ENCODE measurements at places on chromosomes 7 and 10. TPM values are rescaled to one million over a fixed set of nuclear protein-coding genes. Genes with fewer than 3 reads are reported as not detected.

The CLDN12 gene
- total RNA-seq: 30.8 TPM

DNA sequence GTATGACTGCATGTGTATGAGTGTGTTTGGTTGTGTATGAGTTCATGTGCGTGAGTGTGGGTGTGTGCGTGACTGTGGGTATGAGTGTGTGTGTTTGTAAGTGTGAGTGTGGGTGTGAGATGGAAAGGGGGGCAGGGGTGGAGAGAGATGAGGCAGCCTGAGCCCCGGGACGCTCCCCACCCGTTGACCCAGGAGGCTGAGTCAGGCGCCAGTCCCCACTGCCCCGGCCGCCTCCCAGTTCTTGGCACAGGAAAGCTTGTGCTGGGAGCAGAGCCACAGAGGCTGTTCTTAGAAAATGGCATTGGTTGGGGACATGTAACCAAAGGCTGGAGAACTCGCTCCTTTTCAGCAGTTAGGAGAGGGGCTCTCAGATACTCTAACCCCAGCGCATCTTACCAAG is 27.8 kb upstream of the NUB1 start:
- no peak overlapping the region for H3K27ac ChIP-seq
- no peaks in the 10 kb centered on the region for H3K27me3 ChIP-seq
- no peak for DNase-seq
- no peak overlapping the region for H3K4me3 ChIP-seq
- H3K4me1 ChIP-seq: peaks cover 6% of the 10 kb centered on the region
- H3K36me3 ChIP-seq: no peaks in the 10 kb centered on the region

The ELAPOR2 gene
- total RNA-seq: 127 TPM

DNA sequence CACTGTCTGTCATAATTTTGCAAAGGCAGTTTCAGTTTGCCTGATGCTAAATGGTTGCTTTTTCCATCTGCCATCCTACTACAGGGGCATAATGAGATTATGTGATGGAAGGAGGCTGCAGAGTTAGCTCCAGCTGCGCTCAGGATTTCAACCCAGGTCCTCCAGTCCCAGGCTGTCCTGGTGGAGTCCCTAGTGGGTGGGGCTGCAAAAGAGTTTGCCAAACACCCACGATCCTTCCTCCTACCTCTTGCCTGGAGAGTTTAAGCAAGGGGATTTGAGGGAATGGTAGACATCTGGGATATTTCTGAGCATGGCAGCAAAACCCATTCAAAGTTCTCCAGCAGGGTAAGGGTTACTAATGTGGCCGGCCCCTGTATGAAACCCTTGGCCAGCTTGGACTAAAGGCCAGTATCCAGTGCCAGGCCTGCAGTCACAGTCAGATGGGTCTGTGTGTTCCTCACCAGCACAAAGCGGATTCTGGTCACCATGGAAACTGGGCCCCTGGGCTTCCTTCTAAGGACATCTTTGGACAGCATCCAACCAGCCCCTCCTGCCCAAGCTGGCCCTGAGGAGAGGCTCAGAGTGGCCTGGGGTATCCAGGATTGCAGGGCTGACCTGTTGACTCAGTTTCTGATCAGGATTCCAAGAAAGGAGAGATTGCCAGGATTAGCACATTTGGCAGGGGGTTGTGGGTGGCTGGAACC is 42.7 kb upstream of the CHST3 start:
- no peak for DNase-seq
- H3K4me3 ChIP-seq: no peak overlapping the region
- no peaks in the 10 kb centered on the region for H3K36me3 ChIP-seq
- no peaks in the 10 kb centered on the region for H3K27me3 ChIP-seq
- no peak overlapping the region for H3K27ac ChIP-seq

DNA sequence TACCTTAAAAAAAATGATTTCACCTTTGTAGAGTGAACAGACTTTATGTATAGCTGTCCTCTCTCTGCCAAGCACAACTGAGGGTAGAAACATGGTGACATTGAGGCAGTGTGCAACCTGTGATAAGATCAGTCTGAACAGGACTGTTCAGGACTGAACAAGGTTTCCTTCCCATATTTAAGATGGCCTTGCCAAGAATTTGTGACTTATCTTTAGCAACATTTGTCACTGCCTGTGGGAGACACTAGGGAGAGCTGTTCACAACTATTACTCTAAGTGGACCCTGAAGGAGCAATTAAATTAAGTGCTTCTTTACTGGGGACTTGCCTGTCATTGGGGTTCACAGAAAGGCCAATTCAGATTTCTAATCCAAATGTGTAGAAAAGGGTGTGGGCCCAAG is 6.7 kb downstream of the OR13A1 start:
- H3K27ac ChIP-seq: no peak overlapping the region
- H3K36me3 ChIP-seq: no peaks in the 10 kb centered on the region
- DNase-seq: no peak
- H3K4me3 ChIP-seq: no peak overlapping the region

DNA sequence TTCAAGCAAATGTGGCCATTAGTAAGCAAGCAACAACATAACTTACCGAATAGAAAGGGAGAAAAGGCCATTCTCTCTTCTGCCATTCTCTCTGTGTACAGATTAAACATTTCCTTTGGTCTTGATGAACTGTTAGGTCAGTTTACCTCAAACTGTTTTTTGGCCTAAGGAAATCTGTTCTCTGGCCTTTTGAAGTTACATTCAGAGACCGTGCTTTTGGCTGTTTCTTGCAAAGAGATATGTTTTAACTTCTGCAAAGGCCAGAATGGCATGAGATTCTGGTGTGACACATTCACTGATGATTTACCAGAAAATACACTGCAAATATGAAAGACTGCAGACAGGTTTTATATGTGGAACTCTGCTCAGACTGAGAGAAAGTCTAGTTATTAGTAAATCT is 22.2 kb downstream of the AHR start:
- H3K36me3 ChIP-seq: peaks cover 24% of the 10 kb centered on the region
- H3K27ac ChIP-seq: peak overlapping the region; percentile 26
- no peaks in the 10 kb centered on the region for H3K27me3 ChIP-seq
- DNase-seq: no peak
- no peak overlapping the region for H3K4me3 ChIP-seq

DNA sequence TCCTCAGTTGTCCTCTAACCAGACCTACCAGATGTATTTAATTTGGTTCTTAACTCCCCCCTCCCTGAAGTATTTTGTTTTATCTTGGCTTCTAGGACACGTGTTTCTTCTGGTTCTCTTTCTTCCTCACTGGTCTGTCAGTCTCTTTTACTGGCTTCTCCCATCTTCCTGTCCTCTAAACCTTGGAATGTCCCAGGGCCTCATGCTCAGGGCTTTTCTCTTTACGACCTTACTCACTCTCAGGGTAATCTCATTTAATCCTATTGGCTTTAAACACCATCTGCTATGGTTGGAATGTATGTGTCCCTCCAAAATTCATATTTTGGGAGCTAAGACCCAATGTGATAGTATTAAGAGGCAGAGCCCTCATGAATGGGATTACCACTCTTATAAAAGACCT is 418.2 kb upstream of the PODXL start:
- H3K4me1 ChIP-seq: no peaks in the 10 kb centered on the region
- H3K4me3 ChIP-seq: no peak overlapping the region
- no peak overlapping the region for H3K27ac ChIP-seq
- no peaks in the 10 kb centered on the region for H3K36me3 ChIP-seq

DNA sequence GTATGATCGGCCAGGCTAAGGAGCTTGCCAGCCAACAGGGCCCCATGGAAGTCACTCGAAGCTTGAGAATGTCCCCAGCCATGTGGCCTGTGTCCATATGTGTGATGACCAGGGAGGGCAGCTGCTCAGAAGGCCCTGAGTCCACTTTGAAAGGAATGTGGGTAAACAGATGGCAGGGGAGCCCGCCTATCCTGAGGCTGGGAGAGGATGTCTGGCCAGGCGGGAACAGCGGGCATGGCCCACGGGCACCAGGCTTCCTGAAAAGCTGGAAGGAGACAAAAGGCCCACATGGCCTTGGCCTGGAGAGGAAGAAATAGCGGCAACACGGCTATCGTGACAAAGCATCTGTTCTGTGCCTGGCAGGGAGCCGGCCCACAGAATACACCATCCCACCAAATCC is 137.9 kb upstream of the PPIF start:
- DNase-seq: no peak
- H3K4me1 ChIP-seq: no peaks in the 10 kb centered on the region
- H3K27me3 ChIP-seq: no peaks in the 10 kb centered on the region
- H3K27ac ChIP-seq: no peak overlapping the region

The PTF1A gene
- not detected for total RNA-seq
